Pons (tissue), 1 donor: ENCODE measurements at places on chromosomes 3 and 15.
A peak's percentile ranks its signal among the peaks of the same experiment; 100 is the strongest.

- DNase-seq: no peak
These were observed 52.1 kb downstream of the MYO9A start for GRCh38 chr15:72065801-72066200.

GRCh38 chr3:157938154-157938779 is 168.0 kb downstream of the SHOX2 start:
- DNase-seq: no peak

DNA sequence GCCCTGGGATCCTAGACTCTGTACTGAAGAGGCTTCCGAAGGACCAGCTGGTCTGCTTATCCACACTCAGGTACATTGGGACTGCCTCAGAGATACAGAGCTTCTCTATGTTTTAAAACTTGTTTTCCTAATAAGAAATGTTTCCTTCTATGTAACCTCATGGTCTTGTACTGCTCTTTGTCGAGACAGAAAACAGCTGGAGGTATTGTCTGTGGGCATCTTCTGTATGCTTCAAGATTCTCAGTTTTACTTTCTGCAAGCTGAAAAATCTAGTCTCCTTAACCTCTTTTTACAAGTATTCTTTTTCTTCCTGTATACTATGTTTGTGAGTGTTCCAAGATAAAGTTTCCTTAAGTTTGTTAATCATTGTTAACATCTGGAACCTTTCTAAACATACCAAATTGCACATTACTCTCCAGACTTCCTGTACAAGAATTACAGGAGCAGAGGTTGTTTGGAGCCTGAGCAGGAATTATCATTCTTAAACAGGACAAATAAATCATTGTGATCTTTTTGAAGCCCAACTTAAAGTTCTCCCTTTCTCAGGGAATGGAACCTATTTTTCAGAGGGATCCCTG is 358.3 kb upstream of the CFAP20DC start:
- no peak for DNase-seq

- no peak for DNase-seq
These were observed 56.9 kb downstream of the GLCE start for GRCh38 chr15:69217381-69217780.

- DNase-seq: no peak
These were observed 148.0 kb downstream of the TPRA1 start for GRCh38 chr3:127442506-127442905.

DNA sequence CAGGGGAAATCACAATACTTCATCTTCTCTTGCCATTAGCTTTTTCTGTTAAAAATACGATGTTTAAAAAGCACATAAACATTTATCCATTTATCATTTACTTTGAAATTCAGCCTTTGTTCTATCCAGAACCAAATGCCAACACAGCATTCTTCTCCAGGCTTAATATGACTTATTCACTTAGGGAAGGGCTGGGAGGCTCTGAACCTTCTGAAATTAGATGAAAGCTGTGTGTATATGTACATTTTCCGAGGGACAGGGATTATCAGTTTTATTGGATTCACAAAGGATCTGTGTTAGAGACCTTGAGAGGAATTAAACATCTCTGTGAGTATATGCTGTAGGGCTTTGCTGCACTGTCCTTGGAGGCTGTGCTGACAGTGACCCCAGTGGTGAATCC is 210.6 kb upstream of the UBE3A start:
- DNase-seq: no peak

DNA sequence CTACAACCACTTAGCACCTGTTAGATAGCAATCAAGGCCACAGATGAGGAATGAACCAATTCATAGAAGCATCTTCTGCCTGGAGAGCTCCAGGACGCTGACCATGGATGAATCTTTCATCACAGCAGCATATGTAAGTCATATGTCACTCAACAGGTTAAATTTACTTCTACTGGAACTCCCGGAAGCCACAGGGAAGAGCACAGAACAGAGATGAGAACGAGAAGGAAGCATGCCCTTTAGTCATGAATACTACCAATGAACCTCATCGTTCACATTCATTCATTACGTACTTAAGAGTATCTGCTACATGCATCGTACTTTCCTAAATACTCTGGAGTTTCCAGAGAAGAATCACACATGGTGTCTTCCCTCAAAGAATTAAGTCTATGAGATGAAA is 192.8 kb downstream of the STT3B start:
- DNase-seq: no peak

DNA sequence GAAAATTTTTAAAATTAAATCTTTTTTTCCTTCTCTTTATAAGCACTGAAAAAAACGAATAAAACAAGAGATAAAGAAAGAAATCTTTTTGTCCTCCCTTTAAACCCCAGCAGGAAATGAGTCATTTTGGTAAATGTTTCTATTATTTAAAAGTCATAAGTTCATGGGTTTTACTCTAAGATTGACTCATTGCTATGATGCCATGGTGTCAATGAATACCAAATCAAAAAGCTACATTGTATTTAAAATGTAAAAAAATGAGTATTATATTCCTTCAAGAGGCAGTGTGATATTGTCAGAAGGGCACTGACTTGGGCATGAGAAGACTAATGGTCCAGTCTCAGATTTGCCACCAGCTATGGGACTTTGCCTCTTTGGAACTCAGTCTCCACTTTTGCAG is 303.4 kb upstream of the DNAJC19 start:
- no peak for DNase-seq

- DNase-seq: no peak
These were observed 40.1 kb downstream of the C2CD4B start for GRCh38 chr15:62124973-62125303.

- no peak for DNase-seq
These were observed 881.3 kb upstream of the NR2F2 start for GRCh38 chr15:95449230-95449628.

- DNase-seq: no peak
These were observed 2.1 kb downstream of the MAGEL2 start for GRCh38 chr15:23645371-23646164.

DNA sequence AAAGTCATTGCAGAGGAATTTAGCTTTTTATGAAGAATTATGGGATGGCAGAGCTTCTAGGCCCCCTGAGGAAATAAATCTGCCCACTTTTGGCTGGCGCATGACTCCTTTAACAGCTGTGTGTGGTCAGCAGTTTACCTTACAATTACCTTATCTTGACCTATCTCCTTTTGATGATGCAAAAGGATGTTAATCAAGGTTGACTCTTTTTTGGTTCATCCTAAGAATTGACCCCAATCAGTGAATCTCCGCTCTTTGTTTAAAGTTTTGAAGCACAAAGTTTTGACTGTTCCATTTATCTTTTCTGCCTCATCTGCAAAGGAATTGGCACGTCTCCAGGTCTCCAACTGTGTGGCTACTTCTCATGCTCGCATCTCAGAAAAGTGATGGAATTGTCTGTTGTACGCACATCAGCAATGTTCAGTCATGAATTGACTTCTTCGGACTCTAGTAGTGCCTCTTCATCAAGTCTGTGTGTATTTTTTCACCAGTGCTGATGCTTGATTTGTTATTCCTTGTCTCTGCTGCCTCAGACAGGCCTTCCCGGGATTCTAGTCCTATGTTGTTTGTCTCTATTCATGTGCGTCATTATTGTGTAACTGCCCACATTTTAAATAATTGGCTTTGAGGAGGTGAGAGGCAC is 196.2 kb upstream of the CFAP20DC start:
- peak; percentile 58 for DNase-seq

GRCh38 chr3:43062564-43063040 is 43.3 kb downstream of the POMGNT2 start:
- DNase-seq: no peak

- no peak for DNase-seq
These were observed 602 bp upstream of the ATP2B2 start for GRCh38 chr3:10505791-10506585.

- DNase-seq: no peak
These were observed 378.6 kb downstream of the MAGI1 start for GRCh38 chr3:65660000-65660598.

GRCh38 chr3:41519746-41520145 is 320.4 kb downstream of the CTNNB1 start:
- no peak for DNase-seq

- DNase-seq: no peak
These were observed 61.0 kb downstream of the KLF13 start for GRCh38 chr15:31387479-31388118.

DNA sequence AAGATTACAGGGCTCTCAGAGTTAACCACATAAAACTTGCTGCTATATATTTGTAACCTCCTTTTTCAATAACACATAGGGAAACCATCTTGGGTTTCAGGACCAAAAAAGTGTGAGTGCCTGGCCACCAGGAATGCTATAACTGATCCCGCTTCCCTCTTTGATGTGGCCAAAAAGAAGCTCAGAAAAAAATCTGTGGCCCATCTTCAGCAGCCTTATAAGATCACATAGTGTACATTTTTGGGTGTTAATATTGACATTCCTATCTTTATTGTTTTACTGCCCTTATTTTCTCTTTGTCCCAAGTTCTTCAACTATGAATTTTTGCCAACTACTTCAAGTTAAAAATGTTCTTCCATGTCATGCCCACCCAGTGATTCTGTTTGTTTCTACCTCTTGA is 102.8 kb downstream of the LIPC start:
- no peak for DNase-seq

- DNase-seq: no peak
These were observed 78.3 kb downstream of the LRRK1 start for GRCh38 chr15:100997442-100997841.

- DNase-seq: peak; percentile 1
These were observed 52.7 kb downstream of the SACM1L start for GRCh38 chr3:45741742-45742460.

- DNase-seq: peak; percentile 37
These were observed 95.3 kb downstream of the SLC9A9 start for GRCh38 chr3:143753006-143753405.

GRCh38 chr3:172321035-172321434 is 127.2 kb downstream of the GHSR start:
- DNase-seq: no peak

GRCh38 chr3:186818516-186818915 is 12.2 kb upstream of the RFC4 start:
- DNase-seq: no peak

GRCh38 chr3:174477491-174477890 is 381.6 kb upstream of the NAALADL2 start:
- DNase-seq: no peak

- DNase-seq: peak; percentile 58
These were observed 89.2 kb upstream of the MEF2A start for GRCh38 chr15:99476413-99477222.

DNA sequence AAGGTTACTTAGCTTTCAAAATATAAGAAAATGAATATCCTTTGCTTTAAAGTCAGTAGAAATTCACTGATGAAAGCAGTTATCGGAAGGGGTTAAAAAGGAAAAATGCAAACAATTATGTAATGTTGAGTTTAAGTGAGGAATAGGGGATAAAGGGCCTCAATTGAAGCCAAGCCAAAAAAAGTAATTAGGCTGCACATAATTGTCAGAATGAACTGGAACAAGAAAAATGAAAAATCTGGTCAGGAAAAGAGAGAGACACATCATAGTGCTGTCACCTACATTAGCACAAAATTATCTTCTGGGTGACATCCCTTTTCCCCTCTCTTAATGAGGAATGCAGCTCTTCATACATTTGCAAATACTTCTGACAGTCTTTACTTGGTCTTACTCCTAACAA is 48.8 kb upstream of the PIK3R4 start:
- no peak for DNase-seq

- DNase-seq: no peak
These were observed 112.6 kb upstream of the MB21D2 start for GRCh38 chr3:193030276-193030675.

GRCh38 chr3:156806698-156807097 is 19.5 kb upstream of the LEKR1 start:
- DNase-seq: no peak

DNA sequence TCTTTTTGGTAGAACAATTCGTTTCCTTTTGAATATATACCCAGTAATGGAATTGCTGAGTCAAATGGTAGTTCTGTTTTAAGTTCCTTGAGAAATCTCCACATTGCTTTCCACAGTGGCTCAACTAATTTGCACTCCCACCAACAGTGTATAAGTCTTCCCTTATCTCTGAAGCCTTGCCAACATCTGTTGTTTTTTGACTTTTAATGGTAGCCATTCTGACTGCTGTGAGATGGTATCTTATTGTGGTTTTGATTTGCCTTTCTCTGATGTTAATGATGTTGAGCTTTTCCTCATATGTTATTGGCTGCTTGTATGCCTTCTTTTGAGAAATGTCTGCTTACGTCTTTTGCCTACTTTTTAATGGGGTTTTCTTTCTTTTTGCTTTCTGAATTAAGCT is 270.6 kb upstream of the MEIS2 start:
- DNase-seq: no peak

GRCh38 chr3:17329927-17330326 is 412.5 kb downstream of the TBC1D5 start:
- DNase-seq: no peak
